Globus pallidus (tissue), 1 donor: ENCODE measurements at places on chromosomes 3 and 15.
A peak's percentile ranks its signal among the peaks of the same experiment; 100 is the strongest.

GRCh38 chr3:177093966-177094365 lies 103.3 kb downstream of the TBL1XR1 start:
- no peak for DNase-seq

GRCh38 chr3:131735116-131735515 lies 232.3 kb upstream of the MRPL3 start:
- no peak for DNase-seq

- no peak for DNase-seq
Observed at GRCh38 chr15:100373120-100373896, 31.5 kb upstream of the ADAMTS17 start.

DNA sequence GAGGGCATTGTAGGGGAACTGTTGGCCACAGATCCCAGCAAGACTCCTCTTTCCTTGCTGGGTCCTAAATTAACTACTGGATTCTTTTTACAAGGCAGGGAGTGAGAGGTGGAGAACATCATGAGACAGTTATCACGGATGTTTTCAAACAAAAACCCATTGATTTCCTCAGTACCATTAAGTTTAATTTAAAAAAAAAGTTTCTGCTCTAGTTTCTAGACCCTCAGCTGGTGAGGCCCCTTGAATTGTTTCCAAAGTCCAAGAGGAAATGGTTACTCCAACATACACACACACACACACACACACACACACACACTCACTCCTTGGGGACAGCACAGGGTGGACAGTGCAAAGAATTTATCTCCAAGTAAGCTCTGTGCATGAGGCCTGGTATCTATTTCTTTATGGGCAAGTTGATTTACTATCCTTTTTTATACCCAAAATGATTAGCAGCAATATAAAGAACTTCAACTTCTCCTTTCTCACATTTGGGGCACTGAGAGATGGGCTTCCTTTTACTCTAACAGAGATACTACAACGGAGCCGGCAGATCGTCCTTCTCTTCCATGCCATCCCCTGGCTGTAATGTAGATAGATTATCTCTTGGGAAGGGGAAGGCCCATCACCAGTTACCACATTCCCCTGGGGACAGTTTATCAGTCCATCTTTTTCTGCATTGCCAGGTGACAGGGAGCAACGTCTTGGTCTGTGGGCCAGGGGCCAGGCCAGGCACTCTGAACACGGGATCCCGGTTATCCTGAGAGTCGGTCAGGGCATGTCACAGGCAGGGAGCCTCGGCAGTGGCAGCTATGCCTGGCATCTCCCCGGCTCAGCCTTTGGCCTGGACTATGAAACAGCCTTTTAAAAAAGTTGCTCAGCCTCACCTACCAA lies 54.7 kb downstream of the CORO2B start:
- DNase-seq: no peak

GRCh38 chr15:39512643-39513042 lies 68.2 kb upstream of the THBS1 start:
- DNase-seq: no peak

DNA sequence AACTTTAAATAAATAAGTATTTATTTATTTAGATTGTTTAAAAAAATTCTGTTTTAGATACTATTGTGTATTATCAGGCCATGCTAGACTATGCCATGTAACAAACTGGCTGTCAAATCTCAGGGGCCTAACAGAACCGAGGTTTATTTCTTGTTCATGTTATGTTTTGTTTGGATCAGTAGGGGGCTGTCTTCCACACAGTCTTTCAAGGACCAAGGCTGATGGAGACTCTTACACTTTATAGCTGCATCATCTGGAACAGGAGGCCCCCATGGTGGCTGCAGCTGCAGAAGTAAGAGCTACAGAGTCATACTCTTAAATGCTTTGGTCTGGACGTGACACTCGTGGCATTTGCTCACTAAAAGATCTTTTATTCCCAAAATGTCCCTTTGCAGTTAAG lies 33.0 kb upstream of the ARL14 start:
- no peak for DNase-seq

DNA sequence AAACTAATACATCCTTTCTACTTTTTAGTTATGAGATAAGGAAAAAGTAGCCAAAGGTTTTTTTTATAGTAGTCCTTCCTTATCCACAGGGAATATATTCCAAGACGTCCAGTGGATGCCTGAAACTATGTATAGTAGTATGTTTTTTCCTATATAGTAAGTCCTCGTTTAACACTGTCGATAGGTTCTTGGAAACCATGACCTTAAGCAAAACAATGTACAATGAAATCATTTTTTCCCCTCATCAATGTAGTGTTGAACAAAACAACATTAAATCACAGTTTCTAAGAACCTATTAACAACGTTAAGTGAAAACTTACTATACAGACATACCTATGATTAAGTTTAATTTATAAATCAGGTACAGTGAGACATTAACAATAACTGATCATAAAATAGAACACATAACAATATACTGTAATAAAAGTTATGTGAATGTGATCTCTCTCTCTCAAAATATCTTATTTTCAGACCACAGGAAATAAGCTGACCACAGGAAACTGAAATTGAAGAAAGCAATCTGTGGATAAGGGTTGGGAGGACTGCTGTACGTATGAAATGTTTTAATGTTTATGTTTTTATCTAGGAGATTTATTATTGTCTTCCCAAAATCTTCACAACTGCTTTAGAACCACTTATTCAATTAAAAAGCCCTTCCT lies 20.6 kb downstream of the COPS2 start:
- no peak for DNase-seq

- DNase-seq: peak; percentile 38
Observed at GRCh38 chr3:122055215-122055614, at the start of gene CD86. CD86 (plus strand) TSS chr3:122055362; CDS start chr3:122055490, 128 bp downstream.
